ENCODE measurements at places on chromosomes 11 and 22. TPM values are rescaled to one million over a fixed set of nuclear protein-coding genes. Genes with fewer than 3 reads are reported as not detected.

The EFCAB6 gene
- 0.24 TPM for total RNA-seq

DNA sequence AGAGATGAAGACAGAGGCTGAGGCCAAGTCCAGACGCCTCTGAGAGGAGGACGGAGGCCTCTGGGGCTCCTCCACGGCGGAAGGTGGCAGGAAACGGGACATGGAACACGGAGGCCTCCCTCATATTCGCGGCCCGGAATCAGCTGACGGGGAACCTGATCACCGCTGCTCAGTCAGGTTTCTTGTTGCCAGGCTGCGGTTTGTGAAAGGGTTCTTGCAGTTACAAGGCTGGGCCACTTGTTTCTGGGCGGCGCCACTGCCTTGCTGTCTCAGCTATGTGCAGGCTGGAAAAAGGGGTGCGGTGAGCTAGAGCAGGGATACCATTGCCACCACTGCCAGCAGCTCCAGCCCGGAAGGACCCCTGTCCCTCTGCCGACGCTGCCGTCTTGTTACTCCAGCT is 10.0 kb upstream of the MMP1 start:
- DNase-seq: no peak

DNA sequence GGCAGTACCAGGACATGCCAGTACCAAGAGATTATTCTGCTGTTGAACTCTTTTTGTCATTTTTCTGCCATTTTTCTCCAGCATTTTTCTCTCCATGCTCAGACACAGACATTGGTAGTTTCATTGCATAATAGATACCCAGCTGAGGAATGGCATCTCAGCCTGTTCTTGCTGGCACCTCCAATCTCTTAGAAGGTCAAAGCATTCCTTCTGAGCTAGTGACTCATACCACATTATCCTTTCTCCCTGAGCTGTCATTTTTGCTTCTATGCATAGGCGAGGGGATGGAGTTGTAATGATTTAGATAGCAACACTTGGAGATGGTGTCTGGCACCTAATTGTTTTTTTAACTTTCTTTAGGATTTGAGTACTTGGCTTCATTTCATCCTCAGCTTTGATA is 321.1 kb downstream of the NELL1 start:
- no peak for DNase-seq

- no peak for DNase-seq
Measured at GRCh38 chr11:7569044-7569443, 55.2 kb downstream of the PPFIBP2 start.

The ADM gene
- total RNA-seq: 28.7 TPM

- peak; percentile 14 for DNase-seq
Measured at GRCh38 chr11:69524291-69524882, 42.9 kb downstream of the LINC01488 start.

The RAG1 gene
- total RNA-seq: 1.5 TPM

GRCh38 chr11:123219066-123219690 is 24.1 kb upstream of the CLMP start:
- no peak for DNase-seq

The SPON1 gene
- not detected for total RNA-seq

DNA sequence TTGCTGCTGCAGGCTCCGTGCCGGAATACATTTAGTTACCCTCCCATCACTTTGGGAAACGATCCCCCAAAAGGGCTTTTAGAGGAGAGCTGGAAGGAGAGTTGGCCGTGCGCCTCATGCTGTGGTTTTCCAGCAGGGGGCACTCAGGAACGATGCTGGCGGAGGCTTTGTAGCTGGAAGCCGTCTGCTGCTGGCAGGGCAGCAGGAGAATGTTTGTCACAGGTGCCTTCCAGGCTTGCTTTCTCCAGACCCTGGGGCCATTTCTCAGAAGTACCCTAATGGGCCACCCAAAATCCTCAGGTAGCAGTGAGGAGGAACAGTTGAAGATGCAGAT is 30.0 kb upstream of the CABP7 start:
- no peak for DNase-seq

DNA sequence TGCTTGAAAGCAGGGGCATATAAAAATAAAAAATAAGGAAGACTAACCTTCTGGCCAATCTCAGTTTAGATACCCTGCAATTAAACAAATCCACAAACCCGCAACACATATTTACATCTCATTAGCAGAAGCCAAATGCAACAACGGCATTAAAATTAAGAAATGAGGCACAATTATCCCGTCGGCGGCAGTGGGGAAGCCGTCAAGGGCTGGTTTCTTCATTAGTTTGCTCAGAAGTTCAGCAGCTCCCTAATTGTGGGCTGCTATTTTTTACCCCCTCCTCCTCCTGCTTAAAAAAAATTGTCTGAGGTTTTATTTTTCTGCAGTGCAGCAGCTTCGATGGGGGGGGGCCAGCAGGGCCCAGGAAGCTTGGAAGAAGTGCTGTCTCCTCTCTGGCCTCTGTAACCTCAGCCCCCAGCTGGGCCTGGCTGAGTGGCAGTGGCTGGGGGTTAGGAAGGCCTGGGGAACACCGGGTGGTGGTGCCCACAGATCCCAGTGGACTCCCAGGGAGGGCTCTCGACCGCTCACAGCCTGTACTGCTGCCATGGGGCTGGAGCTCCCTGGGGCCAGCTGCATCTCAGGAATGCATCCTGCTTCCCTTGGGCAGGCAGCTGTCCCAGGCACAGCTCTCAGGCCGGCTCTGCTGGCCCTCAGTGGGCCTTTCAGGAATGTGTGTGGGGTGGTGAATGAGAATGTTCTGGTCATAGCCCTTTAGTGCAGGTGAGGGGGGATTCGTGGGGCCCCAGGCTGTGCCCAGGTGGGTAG is 148.7 kb upstream of the B3GAT1 start:
- DNase-seq: no peak

- DNase-seq: no peak
Measured at GRCh38 chr11:1074244-1075221, at the start of gene MUC2. Gene MUC2, plus strand, starts transcription at chr11:1074874.

- DNase-seq: peak; percentile 64
Measured at GRCh38 chr11:58616594-58616993, 5.9 kb upstream of the CNTF start.

DNA sequence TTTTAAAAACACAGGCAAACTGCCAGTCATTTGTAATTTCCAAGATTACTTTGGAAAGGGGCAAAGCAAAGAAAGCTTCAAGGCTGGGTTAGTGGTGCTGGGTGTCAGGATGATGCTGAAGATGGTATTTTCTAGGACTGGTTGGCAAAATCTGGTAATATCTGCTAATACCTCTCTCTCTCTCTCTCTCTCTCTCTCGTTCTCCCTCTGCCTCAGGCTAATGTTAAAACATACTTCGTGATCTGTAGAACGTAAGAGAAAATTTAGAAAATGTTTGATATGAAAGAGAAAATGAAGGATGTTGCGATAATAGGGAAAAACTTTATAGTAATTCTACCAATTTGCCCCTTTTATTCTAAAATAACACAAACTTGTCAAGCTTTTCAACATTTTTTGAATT is 9.4 kb upstream of the LGR4 start:
- no peak for DNase-seq

The POU2AF3 gene
- not detected for total RNA-seq

The TUG1 gene
- 38.8 TPM for total RNA-seq

The IFITM10 gene
- 0.14 TPM for total RNA-seq

GRCh38 chr11:85826116-85826855 is 15.3 kb upstream of the SYTL2 start:
- DNase-seq: no peak

The APOBEC3C gene
- 28.9 TPM for total RNA-seq

The MFNG gene
- total RNA-seq: 4.2 TPM

The OVOL1 gene
- total RNA-seq: 0.65 TPM

- DNase-seq: no peak
Measured at GRCh38 chr11:133563505-133564025, 31.3 kb upstream of the OPCML start.

The TNNT3 gene
- not detected for total RNA-seq

GRCh38 chr11:64652586-64653387 is 61.8 kb downstream of the SLC22A12 start:
- DNase-seq: peak; percentile 32

GRCh38 chr22:37575490-37576003 is 4.3 kb downstream of the LGALS2 start:
- DNase-seq: no peak

Data from foreskin keratinocyte (primary cell).